NK-92 treated with Interleukin-12 subunit alpha and Interleukin-12 subunit beta, amount 100 ng/mL, for 24 hours (cell line): ENCODE measurements at places on chromosomes 4 and X.

DNA sequence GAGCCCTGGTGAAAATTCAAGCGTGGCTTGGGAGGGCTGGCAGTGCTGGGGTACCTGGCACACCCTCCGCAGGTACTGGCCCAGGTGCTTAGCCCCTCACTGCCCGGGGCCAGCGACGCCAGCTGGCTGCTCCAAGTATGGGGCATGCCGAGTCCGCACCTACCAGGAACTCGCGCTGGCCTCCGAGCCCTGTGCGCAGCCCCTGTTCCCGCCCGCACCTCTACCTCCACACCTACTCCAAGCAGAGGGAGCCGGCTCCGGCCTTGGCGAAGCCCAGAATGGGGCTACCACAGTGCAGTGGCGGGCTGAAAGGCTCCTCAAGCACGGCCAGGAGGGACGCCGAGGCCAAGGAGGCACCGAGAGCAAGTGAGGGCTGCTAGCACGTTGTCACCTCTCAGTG, 14.9 kb upstream of the DHX15 start:
- no peak for DNase-seq

GRCh38 chr4:85932500-85933290, 427.2 kb downstream of the MAPK10 start:
- no peak for DNase-seq

DNA sequence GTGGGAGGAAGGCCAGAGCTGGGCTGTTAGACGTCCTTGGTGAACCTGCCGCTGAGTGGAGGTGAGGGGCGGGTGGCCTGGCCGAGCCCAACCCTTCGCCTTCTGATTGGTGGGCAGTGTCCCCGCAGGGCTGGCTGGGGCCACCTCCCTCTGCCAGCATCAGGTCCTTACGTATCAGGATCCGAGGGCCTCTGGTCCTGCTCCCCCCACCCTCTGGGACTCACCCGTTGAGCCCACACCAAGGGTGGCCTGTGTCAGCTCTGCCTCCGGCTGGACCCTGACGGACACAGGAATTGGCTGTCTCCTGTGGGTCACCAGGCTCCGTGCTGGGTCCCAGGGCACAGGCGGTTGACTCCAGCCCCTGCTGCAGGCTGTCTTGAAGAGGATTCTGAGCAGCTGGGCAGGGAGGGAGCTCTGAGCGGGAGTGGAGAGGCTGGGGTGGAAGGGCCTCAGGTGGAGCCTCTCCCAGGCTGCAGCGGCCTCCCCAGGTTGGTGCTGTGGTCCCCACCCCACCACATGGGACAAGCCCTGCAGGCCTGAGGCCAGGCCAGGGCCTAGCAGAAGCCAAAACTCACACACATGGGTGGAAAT, 58.4 kb upstream of the NKX1-1 start:
- no peak for DNase-seq

DNA sequence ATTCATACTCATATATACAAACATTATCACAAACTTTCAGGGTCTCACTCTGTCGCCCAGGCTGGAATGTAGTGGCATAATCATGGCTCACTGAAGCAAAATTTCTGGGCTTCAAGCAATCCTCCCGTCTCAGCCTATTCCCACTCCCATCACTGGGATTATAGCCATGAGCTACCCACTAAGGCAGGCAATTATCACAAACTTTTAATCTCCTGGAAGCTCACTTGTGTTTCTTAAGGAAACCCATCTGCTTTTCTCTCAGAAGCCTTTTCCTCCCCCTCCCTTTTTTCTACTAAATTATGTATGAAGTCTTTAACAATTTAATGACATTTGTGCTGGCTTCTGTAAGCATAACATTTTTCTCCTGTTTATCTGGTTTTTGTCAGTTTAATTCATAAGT, 170.5 kb downstream of the AREG start:
- DNase-seq: no peak

DNA sequence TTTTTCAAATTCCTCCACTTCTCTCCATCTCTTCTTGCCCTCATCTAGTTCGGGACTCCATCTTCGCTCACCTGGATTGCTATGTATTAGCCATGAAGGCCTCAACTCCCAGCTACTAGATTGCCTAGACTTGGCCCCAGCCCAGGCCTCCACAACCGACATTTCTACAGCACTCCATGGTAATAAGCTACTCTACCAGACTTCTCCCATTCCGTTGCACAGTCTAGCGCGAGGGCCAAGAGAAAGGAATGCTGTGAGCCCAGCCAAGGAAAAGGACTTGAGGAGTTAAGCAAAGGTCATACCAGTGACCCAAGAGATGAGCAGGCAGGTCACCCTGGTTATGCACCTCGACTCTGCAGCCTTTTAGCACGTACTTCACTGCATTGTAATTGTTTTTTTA, 75.6 kb downstream of the SOWAHB start:
- DNase-seq: no peak

- DNase-seq: no peak
Measured at GRCh38 chr4:8704632-8705031, 112.1 kb downstream of the CPZ start.

- no peak for DNase-seq
Measured at GRCh38 chr4:150382028-150382427, 199.9 kb upstream of the MAB21L2 start.

DNA sequence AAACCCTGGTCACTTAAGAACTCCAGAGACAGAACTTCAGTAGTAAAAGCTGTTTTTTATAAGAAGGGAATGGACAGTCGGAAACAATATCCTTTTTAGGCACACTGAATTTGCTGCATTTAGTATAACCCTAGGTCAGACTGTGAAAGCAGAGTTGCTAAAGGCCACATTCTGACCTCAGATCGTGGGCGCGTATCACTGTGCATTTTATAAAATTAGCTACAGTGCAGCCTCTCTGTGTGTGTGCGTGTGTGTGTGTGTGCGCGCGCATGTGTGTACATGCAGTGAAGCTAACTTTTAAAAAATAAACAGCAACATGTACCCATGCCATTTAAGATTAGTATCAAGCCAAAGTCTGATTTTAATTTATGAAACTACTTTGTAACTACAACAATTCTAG, 8.0 kb downstream of the ZNF827 start:
- no peak for DNase-seq

- DNase-seq: no peak
Measured at GRCh38 chrX:95318882-95319281, 1365.8 kb upstream of the DIAPH2 start.

DNA sequence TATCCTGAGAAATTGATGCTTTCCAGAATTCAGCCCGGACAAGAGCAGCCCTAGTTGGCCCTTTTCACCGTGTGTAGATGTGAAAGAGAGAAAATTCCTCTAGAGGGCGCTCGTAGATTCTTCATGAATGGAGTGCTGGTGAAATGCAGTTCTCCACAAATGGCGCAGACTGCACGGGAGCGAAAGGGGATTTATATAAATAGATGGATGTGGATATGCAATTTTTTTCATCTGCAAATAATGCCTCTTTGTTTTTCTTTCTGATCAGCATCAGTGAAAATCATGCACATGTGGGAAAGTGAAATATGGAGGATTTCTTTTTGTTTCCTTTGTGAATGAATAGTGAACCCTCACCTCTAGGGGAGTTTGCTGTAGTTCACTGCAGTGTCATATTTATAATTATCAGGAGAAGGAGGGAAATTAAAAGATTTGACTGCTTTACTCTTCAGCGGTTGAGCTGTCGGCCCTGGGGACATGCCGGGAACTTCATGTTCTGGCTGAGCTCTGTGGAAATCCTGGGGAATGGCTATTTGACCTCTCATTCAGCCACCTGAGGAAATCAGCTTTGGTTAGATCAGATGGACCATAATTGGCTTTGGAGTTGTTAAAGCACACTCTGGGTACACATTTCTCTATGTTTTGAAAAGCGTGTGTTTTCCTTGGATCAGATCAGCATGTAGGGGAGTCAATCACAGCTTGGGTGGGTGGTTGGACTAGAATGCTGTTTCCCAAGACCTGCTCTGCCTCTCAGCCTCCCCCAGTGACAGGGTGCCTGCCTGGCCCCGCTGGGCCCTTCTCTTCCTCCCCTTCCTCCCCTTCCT, 115.0 kb upstream of the SHISA3 start:
- DNase-seq: peak; percentile 6

GRCh38 chr4:29151584-29151983, 1568.6 kb upstream of the PCDH7 start:
- no peak for DNase-seq

DNA sequence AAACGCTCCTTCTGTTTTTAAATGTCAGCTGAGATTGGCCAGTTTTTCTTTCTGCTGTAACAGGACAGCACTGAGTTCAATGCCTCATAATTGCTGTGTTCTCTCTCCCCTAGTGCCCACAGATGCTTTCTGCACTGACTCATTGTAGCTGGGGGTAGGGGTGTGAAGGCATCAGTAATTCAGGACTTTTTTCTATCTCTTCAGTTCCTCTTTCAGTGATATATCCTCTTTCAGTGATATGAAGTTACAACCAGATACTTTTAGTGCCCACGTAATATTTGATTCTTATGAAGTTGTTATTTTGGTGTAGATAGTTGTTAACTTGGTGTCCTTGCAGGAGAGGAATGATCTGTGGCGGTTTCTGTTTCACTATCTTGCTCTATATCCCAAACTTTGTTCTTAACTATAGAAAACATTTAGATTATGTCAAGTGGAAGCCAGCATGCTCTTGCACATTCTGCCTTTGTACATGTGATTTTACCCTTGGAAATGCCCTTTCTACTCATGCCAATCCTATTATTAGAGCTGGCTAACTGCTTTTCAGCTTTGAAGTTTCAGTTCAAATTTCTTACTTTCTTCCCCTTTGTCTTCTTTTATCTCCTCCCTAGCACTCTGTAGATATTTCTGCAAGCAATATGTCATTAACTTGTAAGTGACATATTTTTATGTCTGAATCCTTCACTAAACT, 1258.4 kb downstream of the FAM133A start:
- no peak for DNase-seq

DNA sequence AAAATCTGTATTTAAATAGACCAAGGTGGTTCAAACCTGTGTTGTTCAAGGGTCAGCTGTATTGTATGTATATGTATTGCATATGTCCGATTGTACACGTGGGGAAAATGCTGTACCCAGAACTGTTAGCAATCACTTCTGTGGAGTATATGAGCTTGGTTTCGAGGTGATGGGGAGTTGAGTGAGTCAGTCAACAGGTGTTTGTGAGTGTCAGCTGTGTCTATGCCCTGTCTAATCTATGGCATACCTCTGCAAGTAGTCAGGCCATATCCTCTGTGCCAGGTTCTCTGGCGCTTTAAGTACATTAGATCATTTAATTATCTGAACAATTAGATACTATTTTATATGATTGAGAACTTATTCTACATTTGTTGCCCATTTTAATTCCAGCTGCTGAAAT, 7.4 kb downstream of the ZRSR2 start:
- no peak for DNase-seq

- no peak for DNase-seq
Measured at GRCh38 chrX:153514259-153514658, 3.2 kb upstream of the ATP2B3 start.

DNA sequence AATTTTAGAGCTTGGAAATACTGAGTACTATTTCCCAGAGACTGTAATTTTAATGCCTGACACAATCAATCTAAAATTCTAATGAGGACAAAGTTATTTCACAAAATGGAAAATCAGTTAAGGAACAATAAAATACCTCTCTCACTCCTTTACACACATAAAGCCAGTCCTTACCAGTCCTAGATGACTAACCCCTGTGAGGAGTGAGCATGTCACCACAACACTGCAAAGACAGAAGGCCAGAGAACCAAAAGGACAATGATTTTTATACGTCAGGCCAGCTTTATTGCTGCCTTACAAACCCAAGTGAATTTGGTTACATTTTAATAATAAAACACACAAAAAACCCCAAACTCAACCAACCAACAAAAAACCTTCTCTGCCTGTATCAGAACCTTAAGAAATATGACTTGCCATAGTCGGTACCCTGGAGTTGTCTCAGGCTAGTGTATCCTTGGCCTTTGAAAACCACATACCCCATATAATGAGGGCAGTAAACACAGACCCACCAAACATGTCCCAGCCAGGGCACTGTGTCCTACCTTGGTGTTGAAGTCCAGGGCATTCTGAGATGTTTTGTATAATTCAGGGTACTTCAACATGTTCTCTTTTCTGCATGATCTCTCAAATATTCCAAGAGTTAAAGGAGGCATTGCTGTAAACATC, 57.6 kb downstream of the SHISA3 start:
- no peak for DNase-seq

DNA sequence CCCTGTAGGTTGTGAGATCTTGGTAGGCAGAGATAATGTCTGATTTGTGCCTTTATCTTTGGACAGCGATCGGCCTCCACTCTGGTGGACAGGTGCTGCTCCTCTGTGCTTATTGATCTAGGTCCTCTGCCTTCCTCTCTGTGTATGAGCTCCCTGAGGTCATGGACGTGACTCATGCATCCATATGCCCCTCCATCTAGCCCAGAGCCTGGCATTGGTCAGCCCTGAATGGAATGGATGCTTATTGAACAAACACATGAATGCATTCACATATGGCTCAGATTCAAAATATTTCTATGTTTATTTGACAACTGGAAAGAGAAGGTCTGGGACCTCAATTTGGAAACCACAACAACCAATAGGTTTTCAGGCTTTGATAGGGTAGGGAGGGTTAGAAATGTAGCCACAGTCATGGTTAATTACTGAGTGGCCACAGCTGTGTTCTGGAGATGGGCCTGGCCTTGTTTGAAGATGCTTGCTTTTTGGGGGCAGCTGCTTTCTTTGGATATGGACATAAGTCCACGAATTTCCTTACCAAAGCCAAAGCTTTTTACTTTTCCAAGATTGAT, 76.2 kb downstream of the SEL1L3 start:
- DNase-seq: no peak

DNA sequence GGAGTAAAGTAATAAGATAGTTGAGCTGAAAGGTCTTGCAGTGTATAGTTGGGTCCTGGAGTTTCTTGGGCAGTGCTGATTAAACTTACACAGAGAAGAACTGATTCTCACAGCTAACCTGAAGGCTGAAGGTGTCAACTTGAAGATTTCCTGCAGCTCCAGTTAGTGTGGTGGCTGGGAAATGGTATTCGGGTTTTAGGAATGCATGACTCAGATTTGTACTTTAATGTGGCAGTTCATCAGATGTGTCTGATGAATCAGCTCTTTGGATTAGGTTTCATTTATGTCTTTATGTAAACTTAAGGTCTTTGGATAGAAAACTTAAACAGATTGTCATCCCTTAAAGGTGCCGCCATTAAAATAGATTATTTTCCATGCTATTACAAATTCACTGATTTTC, 200.0 kb downstream of the IL1RAPL1 start:
- no peak for DNase-seq

GRCh38 chr4:74030285-74030684, 8.2 kb downstream of the CXCL3 start:
- DNase-seq: no peak

- DNase-seq: no peak
Measured at GRCh38 chrX:132153166-132153565, 25.3 kb upstream of the FRMD7 start.

GRCh38 chr4:153434190-153434589, 32.0 kb upstream of the TMEM131L start:
- no peak for DNase-seq

DNA sequence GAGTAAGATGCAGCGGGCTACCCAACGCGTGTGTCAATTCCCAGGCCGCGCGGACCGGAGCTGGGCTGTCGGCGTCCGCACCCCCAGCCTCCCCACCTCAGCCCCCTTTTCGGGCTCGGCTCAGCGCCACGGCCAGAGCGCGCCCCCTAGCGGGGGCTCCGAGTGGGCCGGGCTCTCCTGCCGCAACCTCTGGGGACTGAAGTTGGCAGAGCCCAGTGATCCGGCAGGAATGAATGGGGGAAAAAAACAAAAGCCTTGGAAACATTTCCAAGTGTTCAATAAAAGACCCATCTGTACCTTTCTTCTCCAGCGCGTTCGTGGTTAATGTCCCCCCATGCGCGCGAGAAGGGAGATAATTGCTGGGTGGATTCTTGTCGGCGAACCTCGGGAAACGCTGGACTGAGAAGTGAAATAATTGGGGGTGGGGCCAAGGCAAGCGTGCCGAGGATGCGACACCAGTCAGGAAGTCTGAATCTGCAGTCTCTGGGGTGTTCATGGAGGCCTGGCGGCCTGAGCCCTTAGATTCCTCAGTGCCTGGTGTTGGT, 5.2 kb upstream of the ARX start:
- no peak for DNase-seq
